Heart right ventricle (tissue), 16 donors: ENCODE measurements at places on chromosomes 6 and 20.

DNA sequence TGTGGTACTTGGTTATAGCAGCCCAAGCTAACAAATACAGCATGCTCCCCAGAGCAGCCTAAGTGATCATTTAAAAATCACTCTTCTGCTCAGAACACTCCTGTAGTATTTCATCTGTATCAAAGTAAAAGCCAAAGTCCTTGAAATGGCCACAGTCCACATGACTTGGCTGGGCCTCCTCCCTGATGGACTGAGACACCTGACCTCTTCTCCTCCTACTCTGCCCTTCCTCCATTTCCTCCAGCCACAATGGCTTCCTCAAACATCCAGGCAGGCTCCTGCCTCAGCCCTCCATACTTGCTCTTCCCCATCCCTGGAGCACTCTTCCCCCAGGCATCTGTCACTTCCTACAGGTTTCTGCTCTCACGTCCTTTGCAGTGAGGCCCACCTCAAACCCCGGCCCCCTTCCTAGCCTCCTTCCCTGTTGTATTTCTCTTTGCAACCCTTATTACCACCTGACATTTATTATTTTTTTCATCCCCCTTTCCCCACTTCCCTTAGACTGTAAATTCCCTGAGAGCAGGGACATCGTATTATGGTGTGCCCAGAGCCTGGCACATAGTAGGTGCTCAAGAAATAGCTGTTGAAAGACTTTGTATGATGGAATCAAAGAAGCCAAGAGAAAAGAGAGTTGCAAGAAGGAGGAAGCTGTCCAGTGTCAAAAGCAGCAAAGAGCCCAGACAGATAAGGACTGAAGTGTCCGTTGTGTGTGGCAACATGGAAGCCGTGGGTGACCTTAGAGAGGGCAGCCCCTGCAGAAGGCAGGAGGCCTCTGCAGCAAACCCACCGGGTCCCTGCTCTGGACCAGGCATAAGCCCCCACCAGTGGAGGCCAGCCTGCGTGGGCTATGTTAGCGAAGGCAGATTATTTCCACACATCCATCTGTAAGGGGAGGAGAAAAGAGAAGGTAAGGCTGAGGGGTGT, 87.5 kb downstream of the TRERF1 start:
- no peak for DNase-seq

DNA sequence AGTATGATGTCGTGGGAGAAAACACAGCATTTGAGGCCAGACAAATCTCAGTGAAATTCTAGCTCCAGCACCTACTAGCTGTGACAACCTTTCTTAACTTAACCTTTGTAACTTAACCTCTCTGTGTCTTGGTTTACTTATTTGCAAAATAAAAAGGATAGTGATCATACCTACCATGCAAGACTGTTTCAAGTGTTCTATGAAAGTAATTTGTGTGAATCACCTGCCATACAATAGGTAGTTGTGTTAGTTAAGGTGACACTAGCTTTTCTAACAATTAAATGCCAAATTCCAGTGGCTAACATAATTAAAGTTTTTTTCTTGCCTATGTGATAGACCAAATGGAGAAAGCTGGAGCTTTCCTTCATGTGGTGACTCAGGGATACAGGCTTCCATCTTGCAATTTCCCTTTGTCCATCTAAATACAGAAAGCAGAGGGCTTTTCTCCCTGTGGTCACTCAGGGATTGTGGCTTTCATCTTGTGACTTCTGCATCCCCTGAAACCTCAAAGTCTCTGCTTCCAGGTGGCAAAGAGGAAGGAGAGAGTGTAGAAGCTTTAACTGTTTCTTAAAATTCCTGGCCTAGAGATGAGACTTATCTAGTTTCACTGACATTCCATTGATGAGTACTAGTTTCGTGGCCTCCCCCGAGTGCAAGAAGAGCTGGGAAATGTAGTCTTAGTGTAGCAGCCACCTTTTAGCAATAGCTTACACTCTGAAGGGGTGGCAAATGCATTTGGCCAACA, 311.4 kb downstream of the CLIC5 start:
- DNase-seq: no peak

- DNase-seq: no peak
Observed at GRCh38 chr6:129130106-129130505, 247.2 kb downstream of the LAMA2 start.

GRCh38 chr6:42769051-42769450, 12.8 kb upstream of the BICRAL start:
- DNase-seq: no peak

DNA sequence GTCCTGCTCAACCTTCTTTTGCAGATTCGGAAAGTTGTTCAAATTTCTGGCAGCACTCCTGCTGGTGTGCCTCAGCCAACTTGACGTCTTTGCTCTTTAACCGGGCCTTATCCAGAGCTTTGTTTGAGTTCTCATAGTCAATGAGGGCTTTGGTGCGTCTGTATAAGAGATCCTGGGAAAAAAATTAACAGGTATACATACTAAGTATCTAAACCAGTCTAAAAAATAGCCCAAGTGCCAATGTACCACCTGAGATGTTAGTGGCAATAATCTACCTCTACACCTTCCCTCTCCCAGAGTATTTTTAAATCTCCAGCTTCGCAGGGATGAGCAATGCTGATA, 21.1 kb downstream of the SNX5 start:
- DNase-seq: no peak
